ENCODE measurements at places on chromosomes 6 and 20.

DNA sequence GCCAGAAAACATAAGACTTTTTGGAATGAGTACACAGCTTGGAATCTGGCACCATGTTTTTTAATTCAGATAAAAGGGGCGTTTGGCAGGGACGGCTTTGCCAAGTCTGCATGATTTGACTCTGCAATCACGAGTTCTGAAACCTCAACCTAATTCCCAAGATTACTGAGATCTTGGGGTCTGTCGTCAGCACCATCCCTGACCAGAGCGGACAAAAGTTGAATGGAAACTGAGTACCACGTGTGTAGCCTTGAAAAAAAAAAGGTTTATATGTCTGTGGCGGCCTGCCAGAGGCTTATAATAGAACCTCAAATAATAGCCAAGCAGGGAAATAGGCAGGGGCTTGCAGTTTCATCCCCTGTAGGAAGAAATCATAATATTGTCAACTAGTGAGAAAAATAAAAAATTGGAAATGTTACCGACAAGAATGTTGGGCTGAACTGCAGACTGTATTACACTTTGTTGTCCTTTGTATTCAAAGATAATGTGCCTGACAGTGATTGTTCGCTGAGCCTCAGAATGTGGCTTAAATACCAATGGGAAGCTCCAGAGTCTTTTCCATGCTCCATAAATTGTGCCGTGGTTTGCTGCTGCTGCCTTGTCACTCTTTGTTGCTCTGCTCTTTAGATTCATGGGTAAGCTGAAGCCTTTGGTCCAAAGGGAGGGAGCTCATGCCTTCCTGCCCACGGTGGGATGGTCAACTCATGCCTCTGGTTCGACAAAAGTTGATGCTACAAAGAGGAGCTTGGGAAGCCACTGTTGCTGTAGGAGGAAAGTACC, 118.8 kb upstream of the ARID1B start:
- DNase-seq, result no peak

DNA sequence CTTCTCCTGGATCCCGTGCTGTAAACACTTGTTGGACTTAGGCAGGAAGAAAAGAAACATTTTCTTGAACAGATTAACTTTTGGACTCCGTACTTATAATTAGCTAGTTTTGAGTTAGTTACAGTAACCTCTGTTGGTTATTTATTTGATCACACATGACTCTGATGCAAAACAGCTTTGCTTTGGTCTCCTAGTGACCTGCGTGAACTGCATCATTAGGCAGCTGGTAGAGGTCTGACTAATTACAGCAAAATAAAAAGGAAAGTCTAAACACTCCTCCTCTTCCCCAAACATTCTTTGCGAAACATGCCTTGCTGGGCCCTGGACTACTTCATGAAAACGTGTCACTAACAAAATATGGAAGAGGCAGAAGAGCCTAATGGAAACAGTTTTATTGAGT, 61.1 kb upstream of the ZFP64 start:
- DNase-seq, result no peak

DNA sequence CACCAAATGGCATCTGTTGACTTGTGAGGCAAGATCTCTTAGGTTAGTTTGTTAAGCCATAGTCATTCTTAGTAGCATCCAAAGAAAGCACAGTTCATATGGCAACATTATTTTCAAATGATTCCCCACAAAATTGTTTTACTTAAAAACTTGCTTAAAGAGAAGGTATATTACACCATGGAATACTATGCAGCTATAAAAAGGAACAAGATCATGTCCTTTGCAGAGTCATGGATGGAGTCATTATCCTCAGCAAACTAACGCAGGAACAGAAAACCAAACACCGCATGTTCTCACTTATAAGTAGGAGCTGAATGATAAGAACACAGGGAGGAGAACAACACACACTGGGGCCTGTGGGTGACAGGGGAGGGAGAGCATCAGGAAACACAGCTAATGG, 10.9 kb upstream of the DSE start:
- DNase-seq, result no peak

DNA sequence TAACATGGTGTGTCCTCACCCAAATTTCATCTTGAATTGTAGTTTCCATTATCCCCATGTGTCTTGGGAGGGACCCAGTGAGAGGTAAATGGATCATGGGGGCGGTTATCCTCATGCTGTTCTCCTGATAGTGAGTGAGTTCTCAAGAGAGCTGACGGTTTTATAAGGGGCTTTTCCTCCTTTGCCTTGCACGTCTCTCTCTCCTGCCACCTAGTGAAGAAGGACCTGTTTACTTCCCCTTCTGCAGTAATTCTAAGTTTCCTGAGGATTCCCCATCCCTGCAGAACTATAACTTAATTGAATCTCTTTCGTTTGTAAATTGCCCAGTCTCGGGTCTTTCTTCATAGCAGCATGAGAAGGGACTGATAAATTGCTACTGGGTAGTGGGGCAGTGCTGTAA, 789.3 kb downstream of the FRK start:
- DNase-seq, result no peak

GRCh38 chr6:20377623-20378265, 23.9 kb upstream of the E2F3 start:
- no peak for DNase-seq
